A549 (cell line): ENCODE measurements at places on chromosomes 7 and 10.

DNA sequence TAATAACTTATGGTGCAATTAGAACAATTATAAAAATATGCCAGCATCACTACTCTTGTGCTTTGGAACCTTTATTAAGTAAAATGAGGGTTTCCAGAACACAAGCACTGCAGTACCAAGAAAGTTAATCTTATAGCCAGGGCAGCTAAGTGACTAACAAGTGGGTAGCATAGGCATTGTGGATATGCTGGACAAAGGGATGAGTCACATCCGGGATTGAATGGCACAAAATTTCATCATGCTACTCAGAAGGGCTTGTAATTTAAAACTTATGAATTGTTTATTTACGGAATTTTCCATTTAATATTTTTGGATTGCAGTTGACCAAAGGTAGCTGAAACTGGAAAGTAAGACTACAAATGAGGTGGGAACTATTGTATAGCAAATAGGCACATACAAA is 250.6 kb downstream of the C7orf25 start:
- peak; percentile 21 for DNase-seq

- no peak for DNase-seq
These were observed 63.6 kb upstream of the EFCAB10 start for GRCh38 chr7:105644937-105645336.

DNA sequence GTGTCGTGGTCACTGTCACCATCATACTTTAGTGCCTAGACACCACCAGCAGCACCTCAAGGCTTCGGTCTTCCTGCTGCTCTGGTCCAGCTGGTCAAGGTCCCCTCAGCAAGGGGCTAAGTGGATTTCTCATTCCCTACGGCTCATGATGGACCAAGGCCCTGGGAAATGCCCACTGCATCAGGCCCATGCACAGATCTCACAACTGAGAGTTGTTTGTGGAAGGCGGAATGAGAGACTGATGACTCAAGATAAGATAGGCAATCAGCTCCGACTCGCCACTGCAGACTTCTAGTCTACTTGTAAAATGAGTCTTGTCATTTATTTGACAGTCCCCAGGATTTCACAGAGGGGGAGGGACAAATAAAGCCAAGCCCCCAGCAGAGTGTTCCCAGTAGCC is 108.4 kb upstream of the TBX20 start:
- DNase-seq = no peak

GRCh38 chr7:142428094-142428493 is 170.2 kb upstream of the PRSS58 start:
- no peak for DNase-seq

DNA sequence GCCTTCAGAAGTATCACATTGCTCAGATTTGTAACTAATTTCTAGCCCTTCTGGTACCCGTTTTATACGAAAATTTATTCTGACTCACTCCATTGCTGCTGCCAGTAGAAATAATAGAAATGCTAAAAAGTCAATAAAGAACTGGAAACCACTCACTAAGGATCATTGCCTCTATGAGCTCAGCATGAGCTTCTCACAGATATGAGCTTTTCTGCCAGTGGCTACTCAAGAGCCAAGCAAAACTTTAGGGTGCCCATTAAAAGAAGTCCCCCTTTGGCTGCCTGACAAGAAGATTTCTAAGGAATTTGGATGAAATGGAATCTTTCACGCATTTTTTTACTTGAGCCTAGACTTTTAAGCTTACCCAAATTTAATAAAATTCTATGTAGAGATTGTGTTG is 52.5 kb downstream of the GPR37 start:
- DNase-seq = no peak

GRCh38 chr7:37212051-37212450 is 236.6 kb downstream of the ELMO1 start:
- DNase-seq = no peak

GRCh38 chr7:156963472-156963871 is 14.0 kb downstream of the NOM1 start:
- no peak for DNase-seq

- no peak for DNase-seq
These were observed 32.0 kb upstream of the SMARCD3 start for GRCh38 chr7:151280388-151281019.

DNA sequence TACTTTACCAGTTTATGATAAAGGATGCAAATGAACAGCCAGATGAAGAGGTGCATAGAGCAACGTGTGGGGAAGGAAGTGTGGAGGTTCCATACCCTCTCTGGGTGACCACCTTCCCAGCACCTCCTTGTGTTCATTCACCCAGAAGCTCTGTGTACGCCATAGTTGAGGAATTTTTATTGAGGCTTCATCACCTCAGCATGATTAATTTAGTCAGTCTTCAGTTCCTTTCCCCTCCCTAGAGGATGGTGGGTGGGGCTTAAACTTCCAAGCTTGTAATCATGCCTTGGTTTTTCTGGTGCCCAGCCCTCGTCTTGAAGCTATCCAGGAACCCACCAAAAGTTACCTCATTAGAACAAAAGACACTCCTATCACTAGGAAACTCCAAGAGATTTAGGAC is 162.7 kb downstream of the PLCE1 start:
- no peak for DNase-seq

GRCh38 chr10:110067960-110068770 is 60.4 kb downstream of the ADD3 start:
- no peak for DNase-seq

DNA sequence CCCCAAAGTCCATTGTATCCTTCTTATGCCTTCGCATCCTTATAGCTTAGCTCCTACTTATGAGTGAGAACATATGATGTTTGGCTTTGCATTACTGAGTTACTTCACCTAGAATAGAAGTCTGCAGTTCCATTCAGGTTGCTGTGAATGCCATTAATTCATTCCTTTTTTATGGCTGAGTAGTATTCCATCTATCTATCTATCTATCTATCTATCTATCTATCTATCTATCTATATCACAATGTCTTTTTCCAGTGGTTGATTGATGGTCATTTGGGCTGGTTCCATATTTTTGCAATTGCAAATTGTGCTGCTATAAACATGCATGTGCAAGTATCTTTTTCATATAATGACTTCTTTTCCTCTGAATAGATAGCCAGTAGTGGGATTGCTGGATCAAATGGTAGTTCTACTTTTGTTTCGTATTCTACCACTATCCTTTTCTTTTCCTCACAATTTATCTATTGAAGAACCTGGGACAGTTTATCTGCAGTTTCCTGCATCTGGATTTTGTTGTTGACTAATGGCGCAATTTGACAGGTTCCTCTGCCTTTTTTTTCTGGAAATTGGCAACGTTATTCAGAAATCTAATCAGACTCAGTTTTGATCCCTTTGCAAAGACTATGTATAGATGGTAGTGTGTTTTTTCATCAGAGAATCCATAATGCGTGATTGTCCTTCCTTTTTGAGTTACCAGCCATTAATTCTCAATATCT is 287.2 kb downstream of the ARL4A start:
- DNase-seq = no peak

DNA sequence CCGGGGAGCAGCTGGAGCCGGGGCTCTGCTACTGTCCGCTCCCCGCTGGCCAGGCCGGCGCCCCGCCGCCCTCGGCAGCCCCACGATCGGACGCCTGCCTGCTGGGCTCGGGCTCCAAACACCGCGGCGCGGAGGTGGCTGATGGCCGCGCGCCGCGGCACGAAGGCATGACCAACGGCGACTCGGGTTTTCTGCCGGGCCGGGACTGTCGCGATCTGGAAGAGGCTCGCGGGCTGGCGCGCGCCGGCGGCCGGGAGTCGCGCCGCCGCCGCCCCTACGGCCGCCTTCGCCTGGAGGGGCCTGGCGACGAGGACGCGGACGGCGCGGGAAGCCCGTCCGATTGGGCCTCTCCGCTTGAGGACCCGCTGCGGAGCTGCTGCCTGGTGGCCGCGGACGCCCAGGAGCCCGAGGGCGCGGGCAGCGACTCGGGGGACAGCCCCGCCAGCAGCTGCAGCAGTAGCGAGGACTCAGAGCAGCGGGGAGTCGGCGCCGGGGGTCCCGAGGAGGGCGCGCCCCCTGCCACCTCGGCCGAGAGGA is 570 bp downstream of the TBC1D12 start:
- no peak for DNase-seq

DNA sequence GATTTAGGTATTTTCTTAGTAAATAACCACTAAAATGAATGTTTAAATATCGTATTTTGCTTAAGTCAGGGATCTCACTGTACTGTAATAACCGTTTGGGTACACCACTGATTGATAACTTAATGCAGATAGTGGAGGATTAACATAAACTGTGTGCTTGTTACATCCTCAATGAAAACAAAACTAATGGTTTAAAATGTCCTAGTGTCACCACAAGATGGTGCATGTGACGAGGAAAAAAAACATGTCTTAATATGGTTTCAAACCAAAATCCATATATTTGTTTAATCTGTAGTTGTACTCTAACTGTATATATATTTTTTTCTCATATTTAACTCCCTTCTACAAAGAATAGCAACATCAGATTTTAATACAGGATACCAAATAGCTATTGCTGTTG is 19.2 kb downstream of the ARMC10 start:
- no peak for DNase-seq

DNA sequence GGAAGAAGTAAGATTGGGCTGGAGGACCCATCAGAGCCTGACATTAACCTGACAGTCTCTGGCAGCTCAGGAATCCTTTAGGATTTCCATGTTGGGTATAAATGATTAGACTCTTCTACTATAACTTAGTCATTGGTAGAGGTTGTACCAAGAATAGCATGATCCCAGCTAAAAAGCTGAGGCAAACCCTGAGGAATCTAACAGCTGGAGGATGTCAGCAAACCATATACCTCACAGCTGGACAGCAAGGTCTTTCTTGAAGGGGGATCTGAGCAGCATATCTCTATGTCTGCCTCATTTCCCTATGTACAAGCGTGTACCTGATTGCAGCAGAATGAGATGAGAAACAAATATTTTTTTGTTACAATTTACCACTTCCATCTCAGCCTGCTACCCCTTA is 103.2 kb downstream of the NPSR1 start:
- no peak for DNase-seq

DNA sequence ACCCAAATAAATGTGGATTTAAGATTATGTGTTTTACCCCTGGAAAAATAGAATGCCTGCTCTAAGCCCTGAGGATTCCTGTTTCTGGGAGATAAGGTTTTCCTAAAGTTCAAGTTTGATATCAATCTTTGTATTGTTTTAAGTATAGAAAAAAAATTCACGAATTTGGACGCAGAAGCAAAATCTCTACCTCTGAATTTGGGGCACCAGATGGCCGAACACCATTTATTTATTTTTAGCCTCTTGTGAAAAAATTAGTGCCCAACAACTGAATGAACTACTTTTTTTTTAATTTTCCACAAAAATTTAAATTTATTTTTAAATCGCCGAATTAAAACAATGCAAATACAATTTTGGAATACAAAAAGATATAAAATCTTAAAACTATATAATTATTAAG is 128.1 kb upstream of the SP4 start:
- no peak for DNase-seq

GRCh38 chr10:123135415-123136141 is at the start of gene HMX3:
TSS of gene HMX3 (plus strand) at chr10:123135970. CDS start at chr10:123136051, 81 bp downstream.
- DNase-seq = peak; percentile 31

- DNase-seq = no peak
These were observed 125.5 kb downstream of the CLEC2L start for GRCh38 chr7:139648941-139649425.

- no peak for DNase-seq
These were observed 8.6 kb upstream of the MYO1G start for GRCh38 chr7:44987457-44987856.

DNA sequence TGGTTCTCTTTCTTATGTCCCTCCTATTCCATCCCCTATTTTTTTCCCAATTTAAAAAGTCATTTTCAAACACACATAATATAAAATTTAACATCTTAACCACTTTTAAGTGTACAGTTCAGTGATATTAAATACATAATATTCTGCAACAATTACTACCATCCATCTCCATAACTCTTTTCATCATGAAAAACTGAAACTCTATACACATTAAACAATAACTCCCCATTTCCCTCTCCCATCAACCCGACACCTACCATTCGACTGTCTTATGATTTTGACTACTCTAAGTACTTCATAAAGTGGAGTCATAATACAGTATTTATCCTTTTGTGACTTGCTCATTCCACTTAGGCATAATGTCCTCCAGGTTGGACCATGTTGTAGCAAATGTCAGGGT is 2.6 kb downstream of the KIF11 start:
- DNase-seq = no peak

DNA sequence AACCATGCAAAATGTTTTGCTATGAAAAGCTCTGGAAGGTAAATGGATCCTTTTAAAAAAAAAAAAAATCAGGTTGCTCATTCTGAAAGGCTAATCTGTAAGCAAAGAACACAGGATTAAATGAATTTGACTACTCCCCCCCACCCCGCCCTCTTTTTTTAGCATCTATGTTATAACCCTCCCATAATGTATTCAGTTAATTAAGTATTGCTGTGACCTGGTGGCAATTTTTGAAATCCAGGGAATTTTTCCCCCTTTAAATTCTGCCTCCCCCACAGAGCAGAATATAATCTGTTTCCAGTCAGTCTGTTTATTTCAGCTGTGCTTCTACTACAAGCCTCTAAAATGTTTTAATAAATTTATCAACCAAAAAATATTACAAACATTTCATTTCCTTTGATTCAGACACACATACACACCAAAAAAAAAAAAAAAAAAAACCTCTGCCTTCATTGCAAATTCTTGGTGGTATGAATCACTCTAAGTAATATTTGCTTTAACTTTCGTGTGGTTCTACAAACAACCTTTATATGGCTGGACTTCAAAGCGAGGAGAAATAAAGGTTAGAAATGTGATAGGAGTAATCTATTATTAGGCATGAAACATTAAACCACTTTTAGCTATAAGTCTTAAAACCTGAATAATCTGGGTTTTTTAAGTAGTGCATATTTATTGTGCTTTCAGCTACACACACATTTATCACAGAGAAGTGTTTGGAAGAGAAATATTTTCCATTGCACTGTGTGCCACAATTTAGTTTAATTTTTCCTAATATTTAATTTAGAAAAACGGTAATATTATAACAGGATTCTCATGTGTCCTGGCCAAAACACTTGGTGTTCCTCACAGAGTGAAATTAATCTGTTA is 64.4 kb upstream of the ARID5B start:
- peak; percentile 67 for DNase-seq

- no peak for DNase-seq
These were observed 597.2 kb downstream of the TYW1 start for GRCh38 chr7:67593794-67594193.

GRCh38 chr7:157889480-157889879 is 552.7 kb downstream of the DNAJB6 start:
- DNase-seq = no peak

DNA sequence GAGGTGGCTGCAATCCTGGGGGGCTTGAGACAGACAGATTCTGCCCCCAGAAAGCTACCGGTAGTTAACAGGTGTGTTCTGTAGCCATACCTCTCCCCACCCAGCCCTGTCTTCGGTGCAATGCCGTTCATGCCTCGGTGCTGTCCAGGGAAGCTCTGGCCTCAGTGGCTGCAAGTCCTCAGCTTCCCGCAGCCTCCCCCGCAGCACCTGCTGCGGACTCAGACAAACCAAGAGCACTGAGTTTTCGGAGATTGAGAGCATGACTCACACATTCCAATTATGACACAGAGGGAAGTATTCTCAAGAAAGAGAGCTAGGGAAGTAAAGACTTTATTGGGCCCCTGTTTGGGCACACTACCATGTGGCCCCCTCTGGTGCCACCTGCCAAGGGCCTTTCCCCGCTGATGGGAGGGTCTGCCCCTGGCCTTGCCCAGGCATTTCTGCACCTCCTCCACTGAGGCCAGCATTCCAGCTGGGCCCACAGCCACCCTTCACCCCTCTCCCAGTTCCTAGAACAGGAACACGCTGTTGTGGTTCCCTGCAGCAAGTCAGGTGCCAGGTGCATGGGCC is 30.2 kb upstream of the EZH2 start:
- peak; percentile 41 for DNase-seq

- no peak for DNase-seq
These were observed 146.0 kb downstream of the PLXNA4 start for GRCh38 chr7:132430041-132430855.
